Activated CD8-positive, alpha-beta T cell treated with anti-CD3 and anti-CD28 coated beads for 36 hours (primary cell): ENCODE measurements at places on chromosomes 13 and 19.
A peak's percentile ranks its signal among the peaks of the same experiment; 100 is the strongest.

- DNase-seq = no peak
Measured at GRCh38 chr13:34201050-34201913, 383.3 kb downstream of the RFC3 start.

DNA sequence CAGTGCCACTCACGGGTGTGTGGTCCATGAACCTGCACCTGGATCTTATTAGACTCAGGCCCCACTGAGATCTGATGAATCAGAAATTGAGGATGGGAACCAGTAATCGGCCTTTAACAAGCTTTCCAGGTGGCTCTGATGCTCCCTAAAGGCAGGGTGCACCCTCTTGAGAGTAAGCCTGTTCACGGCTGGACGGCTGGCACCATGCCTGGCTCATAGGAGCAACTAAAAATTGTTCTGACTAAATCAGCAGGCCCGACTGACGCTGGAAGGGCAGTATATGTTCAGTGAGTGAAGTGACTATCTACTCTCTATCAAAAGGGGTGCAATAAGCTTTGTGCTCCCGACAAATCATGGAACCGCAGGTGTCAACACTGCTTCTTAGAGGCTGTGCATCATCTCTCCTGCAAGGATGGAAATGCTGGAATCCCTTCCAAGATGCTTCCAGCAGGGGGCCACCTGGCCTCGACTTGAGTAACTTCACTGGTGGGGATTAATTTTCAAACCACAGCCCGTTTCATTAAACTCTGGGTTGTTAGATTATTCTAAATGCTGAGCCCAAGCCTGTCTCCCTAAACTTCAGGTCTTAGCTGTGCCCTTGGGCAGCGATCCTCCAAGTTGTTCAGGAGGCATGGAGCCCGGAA, 28.4 kb downstream of the TMTC4 start:
- DNase-seq = peak; percentile 6

- no peak for DNase-seq
Measured at GRCh38 chr19:3575949-3576673, 3.4 kb downstream of the HMG20B start.

- no peak for DNase-seq
Measured at GRCh38 chr13:28408235-28408848, 86.6 kb downstream of the FLT1 start.
